ENCODE measurements at places on chromosomes 16 and 17.

- no peak for DNase-seq
Measured at GRCh38 chr17:47212458-47212857, 3.3 kb downstream of the MYL4 start.

DNA sequence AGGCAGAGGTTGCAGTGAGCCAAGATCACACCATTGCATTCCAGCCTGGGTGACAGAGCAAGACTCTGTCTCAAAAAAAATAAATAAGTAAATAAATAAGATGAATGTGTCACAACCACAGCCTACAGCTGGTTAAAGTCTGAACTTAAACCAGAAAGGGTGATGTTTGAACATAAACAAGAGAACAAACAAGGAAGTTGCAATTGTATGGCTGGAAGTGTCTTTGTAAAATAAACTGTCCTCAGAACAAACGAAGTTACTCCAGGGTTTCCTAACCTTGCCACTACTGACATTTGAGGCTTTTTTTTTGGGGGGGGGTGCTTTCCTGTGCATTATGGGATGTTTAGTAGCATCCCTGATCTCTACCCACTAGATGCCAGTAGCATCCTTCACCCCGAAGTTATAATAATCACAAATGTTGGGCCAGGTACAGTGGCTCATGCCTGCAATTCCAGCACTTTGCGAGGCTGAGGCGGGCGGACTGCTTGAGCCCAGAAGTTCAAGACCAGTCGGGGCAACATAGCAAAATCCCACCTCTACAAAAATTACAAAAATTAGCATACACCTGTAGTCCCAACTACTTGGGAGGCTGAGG, 119.2 kb downstream of the XYLT1 start:
- DNase-seq: no peak

DNA sequence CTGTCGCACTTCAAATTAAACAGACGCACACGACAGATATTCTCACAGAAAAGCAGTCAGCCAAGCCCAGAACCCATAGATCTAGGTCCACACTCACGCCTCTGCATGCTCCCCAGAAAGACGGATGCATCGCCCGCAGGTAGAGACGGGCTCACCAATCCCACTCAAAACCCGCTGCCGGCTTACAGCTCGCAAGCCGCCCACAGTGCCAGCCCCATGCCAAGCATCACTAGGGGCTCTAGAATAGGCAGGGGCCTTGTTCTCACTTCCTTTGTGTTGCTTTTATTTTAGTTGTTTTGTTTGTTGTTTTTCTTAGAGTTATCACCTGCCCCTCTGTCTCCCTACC, 336 bp upstream of the BMERB1 start:
- no peak for DNase-seq

- DNase-seq: no peak
Measured at GRCh38 chr17:73324711-73325526, 13.1 kb upstream of the CDC42EP4 start.

GRCh38 chr16:63530974-63531373, 1494.7 kb upstream of the CDH8 start:
- no peak for DNase-seq

- no peak for DNase-seq
Measured at GRCh38 chr17:28688481-28688880, 23.2 kb downstream of the PROCA1 start.

DNA sequence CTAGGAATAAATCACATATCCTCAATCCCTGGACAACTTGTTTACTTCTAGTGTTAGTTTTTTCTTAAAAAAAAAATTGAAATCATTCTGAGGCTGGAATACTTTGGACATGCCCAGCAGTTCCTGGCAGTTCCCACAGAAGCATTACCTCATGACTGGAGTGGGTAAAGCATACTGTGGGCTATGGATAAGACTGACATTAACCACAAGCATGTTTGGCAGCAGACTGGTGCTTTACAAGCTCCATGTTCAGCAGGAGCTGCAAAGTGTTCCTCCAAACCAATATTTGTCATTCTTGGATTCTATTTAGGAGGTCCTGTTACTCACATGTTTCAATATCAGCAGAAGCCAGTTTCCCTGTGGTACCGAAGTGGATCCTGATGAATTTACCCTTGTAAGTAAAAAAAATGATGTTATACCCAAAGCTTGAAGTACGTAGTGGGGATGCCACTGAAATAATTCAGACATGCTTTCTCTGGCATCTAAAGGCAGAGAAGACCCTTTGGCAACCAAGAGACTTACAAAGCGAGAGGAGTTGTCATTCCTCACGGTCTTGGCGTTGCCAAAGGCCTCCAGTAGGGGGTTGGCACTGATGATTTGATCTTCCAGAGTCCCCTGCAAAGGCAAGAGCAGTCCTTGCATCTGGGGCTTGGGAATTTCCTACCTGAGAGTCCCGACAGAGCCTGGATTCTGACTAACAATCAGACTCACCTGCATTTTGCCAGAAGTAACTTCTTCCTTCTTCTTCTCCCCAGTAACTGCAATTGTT, 4.9 kb downstream of the MYH1 start:
- no peak for DNase-seq

GRCh38 chr17:42177684-42178083, 3.3 kb downstream of the KCNH4 start:
- DNase-seq: no peak

All from C1 segment of cervical spinal cord (tissue), 14 donors.